Activated T-helper 1 cell treated with anti-CD3 and anti-CD28 coated beads, Interleukin-2, amount 50 U/mL, for 16 hours (primary cell): ENCODE measurements at places on chromosomes 6 and 20.
A peak's percentile ranks its signal among the peaks of the same experiment; 100 is the strongest.

- no peak for DNase-seq
These were observed 46.0 kb upstream of the BHLHE23 start for GRCh38 chr20:63052571-63053431.

DNA sequence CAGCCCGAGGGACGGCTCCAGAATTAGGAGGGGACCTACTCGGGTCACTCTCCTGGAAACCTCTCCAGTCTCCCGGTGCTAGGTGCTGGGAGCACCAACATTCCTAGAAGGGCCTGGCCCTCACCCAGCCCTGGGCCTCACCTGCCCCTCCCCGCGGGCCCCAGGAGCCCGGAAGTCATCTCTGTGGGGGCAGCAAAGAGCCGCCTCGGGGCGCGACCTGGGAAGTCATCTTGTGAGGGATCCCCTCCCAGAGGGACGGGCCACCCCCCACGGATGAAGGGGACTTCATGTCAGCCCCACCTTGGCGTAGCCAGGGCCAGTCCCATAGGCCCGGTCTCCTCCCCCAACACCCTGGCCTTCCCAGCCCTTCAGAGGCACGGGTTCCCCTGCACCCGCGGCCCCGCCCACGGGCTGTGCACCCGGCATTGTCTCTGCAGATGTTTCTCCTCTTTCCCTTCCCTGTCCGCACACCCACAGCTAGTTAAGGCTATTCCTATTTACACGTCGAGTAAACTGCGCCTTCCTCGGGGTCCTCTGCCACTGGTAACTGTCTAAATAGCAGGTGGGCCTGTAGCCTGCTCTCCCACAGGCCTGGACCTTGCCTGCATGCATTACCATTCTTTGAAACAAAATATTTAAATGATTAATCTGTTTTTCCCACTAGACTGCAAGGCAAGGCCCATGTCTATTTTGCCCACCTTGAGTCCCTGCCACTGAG is 896 bp upstream of the RNASET2 start:
- DNase-seq = peak; percentile 37

- no peak for DNase-seq
These were observed 116.0 kb downstream of the GRIK2 start for GRCh38 chr6:101509536-101509935.

DNA sequence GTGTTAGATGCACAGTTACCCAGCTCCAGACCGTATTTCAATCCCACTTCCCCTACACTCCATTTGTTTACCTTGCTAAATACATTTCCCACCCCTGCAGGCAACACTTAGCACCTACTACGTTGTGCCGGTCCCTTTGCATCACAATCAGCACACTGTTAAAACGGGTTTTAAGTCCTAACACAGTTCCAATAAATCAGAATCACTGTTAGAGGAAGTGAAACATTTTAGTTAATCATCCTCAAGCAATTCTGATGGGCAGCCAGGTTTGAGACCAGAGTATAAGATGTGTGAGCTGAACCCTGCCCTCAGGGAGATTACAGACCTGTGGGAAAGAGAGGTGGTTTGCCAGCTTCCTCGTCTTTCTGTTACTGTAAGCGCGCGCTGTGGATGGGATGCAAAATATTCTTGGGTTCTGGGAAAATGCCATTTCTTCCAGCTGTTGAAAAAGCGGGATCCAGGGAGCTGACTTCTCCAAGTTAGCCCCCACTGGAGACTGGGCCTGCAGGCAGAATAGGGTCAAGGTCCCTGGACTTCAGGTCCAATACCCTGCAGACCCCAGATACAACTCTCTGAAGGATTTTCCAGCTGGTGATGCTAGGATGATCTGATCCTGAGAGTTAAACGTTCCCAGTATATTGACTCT is 3.1 kb downstream of the ZCCHC3 start:
- no peak for DNase-seq

DNA sequence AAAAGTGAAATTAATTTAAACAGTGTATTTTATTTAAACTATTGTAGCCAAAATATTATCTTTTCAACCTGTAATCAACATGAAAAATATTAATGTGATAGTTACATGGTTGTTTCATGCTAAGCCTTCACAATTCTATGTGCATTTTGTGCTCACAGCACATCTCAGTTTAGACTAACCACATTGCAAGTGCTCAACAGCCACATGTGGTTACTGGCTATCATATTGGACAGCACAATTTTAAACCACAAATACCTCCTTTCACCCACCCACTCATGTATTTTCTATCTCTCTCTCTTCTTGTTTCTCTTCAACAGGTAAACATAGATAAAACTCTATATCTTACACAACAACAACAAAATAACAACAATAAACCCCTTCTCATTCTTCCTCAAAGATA is 12.5 kb upstream of the HS3ST5 start:
- no peak for DNase-seq

- no peak for DNase-seq
These were observed 12.7 kb downstream of the TRIM31 start for GRCh38 chr6:30100154-30100553.

DNA sequence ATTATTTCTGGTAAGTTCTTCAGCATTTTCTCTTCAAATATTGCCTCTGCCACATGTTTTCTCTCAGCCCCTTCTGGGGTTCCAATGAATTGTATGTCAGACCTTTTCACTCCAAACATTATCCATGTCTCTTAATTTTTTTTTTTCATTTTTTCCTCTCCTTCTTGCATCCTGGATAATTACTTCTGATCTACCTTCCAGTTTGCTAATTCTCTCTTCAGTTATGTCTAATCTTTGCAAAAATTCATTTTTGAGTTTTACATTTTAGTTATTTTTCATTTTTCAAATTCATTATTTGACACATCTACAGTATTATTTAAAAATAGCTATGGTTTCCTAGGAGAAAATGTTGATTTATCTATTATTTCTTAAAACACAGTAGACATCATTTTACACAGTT is 271.7 kb downstream of the TFAP2B start:
- no peak for DNase-seq

DNA sequence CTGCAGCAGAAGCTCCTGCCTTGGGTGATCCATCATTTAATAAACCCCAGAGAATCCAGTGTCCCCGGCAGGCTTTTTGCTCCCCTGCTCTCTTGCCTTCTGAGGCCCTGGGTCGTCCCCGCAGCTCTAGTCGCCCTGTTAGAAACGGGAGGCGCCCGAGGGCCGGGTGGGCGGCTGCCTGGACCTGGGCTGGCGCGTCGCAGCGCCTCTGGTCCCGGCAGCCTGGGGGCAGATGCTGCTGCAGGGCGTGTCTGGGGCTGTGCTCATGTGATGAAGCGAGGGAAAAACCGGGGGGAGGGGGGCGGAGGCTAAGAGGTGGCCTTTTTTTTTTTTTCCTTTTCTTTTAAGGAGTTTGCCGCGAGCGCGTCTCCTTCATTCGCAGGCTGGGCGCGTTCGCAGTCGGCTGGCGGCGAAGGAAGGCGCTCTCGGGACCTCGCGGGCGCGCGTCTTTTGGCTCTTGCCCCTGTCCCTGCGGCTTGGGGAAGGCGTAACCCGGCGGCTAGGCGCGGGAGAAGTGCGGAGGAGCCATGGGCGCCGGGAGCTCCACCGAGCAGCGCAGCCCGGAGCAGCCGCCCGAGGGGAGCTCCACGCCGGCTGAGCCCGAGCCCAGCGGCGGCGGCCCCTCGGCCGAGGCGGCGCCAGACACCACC is 394 bp downstream of the AKAP12 start:
- no peak for DNase-seq

DNA sequence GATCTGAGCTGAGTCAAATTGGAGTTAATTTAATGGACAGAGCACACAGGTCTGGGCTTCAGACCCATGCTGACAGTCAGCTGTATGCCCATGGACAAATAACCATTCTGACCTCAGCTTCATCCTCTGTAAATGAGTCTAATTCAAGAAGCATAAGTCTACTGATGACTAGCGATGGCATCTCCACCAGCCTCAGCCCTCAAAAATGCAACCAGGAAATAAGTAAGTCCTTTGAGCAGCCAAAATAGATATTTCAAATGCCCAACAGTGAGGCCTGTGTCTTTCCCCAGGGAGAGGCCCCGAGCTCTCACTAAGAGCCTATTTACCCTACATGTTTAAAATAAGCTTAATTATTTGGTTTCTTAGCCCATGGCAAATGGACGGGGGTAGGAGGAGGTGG is 114.2 kb upstream of the MTHFD1L start:
- no peak for DNase-seq

- no peak for DNase-seq
These were observed 97.7 kb upstream of the SGK1 start for GRCh38 chr6:134415656-134416055.

DNA sequence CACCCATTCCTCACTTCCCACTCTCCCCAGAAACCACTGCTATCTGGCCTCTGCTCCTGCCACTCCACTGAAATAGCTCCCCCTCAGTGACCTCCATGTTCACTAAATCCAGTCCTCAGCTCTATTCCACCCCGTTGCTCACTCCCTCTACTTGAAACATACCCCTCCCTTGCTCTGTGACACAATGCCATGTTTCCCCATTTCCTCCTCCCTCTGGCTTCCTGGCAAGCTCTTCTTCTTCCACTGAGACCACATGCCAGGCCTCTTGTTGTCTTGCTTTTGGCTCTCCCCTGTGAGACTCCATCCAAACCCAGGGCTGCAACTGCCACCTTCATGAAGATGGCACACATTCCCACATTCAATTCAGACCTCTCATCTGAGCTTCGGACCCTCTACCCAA is 13.9 kb downstream of the TMEM151B start:
- DNase-seq = no peak

DNA sequence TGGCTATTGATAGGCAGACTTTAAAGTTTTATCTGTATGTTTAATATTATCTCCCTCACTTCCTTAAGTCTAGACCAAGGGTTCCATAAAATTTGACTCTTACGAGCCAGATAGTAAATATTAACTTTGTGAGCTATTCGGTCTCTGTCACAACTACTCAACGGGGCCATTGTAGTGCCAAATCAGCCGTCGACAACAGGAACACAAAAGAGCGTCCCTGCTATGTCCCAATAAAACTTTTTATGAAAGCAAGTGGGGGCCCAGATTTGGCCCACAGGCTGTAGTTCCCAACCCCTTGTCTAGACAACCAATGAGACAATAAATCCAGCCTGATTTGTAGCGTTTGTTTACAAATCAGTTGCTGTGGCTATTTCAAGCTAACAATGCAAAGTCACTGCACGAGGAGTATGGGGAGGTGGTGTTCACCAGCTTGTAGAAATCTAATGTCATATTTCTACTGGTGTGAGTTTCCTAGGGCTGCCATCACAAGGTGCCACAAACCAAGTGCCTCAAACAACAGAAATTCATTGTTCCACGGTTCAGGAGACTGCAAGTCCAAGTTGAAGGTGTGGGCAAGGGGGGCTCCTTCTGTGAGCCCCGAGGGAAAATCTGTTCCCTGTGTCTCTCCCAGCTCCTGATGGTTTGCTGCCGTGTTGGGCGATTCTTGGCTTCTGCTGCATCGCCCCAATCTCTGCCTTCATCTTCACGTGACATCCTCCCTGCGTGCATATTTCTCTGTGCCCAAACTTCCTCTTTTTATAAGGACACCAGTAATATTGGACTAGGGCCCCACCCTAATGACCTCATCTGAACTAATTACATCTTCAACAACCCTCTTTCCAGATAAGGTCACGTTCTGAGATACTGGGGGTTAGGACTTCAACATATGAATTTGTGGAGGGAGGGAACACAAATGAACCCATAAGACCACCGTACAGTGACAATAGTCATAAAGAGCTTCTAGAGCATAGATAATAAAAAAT is 356.0 kb upstream of the JARID2 start:
- no peak for DNase-seq

- peak; percentile 39 for DNase-seq
These were observed 42.6 kb upstream of the SUPT3H start for GRCh38 chr6:45420083-45420908.

DNA sequence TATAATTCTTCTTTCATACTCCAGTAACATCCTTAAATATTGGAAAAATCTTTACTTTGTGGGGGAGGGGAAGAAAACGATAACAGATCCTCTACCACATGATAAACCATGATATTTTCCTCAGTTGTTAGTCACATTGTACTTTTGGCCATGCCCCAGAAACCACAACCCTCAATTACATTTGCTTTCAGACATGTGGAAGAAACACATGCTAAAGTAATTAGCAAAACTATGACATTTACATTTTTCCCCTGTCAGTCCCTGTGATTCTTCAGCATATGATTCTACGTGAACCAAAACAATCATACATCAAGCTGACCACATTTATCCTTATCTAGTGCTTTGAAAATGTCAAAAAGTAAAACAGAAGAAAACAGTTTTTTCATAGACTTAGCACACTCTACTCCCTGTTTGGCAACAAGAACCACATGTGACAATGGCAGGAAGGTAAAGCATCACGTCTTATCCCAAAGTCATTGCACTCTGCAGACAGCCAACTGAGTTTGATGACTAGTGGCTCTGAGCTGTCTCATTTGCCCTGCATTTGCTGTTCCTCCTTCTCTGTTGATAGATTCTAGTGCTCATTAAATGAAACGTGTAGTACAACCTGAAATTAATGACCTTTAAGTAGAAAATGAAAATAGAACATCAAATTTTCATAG is 505.8 kb upstream of the MARCKS start:
- DNase-seq = no peak

GRCh38 chr6:112205427-112206109 is 48.8 kb downstream of the LAMA4 start:
- no peak for DNase-seq

GRCh38 chr20:57871237-57871632 is 161.4 kb upstream of the PMEPA1 start:
- no peak for DNase-seq

DNA sequence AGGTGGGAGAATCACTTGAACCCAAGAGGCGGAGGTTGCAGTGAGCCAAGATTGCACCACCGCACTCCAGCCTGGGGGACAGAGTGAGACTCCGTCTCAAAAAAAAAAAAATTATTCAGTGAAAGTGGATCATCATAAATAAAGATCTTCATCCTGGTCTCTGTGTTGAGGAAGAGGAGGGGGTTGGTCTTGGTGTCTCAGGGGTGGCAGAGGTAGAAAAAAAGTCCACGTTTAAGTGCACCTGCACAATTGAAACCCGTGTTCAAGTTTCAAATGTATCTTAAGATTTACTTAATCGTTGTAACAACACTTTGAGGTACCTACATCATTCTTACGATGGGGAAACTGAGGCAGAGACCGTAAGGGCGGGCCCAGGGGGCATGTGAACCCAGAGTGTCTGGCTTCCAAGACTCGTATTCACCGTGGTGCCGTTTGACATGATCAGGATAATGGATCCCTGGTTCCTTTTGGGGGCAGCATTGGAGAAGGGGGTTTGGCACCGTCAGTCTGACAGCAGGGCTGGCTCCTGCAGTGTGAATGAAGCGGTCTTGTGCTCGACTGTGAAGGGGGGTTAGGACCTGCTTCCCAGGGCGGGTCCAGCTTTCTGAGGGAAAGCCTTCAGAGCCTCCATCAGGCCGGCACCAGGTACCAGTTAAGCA is 32.9 kb upstream of the ID1 start:
- no peak for DNase-seq

GRCh38 chr20:16710781-16711180 is 19.0 kb upstream of the SNRPB2 start:
- DNase-seq = no peak

DNA sequence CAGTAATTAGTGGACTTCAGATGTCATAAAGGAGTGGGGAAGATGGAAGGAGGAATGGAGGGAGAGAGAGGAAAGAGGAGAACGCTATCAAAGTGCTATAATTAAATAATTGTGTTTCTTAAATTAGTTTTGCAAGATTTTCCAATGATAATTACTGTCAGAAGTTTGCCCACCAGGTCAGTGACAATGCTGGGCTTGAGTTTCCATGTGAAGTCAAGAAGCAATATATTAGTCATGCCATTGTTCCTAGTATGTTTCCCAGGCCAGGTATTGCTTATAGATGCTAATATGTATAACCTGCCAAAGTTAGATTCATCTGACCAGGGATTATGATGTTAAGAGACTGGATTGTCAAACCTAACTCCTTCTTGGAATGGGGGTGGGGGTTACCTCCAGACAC is 131.9 kb downstream of the GJA10 start:
- no peak for DNase-seq

- no peak for DNase-seq
These were observed 75.7 kb upstream of the OPRM1 start for GRCh38 chr6:153963352-153963751.
